ENCODE measurements at places on chromosomes 3 and 15. TPM values are rescaled to one million over a fixed set of nuclear protein-coding genes. Genes with fewer than 3 reads are reported as not detected.

- no peaks in the 10 kb centered on the region for H3K27me3 ChIP-seq
- H3K4me3 ChIP-seq: no peak overlapping the region
- no peak overlapping the region for H3K27ac ChIP-seq
- H3K4me1 ChIP-seq: no peaks in the 10 kb centered on the region
- no peak for DNase-seq
- no peaks in the 10 kb centered on the region for H3K36me3 ChIP-seq
Measured at GRCh38 chr3:159821110-159821509, 167.5 kb upstream of the IL12A start.

GRCh38 chr15:43893956-43894355 is 67.2 kb downstream of the WDR76 start:
- H3K4me3 ChIP-seq: no peak overlapping the region
- H3K27me3 ChIP-seq: no peaks in the 10 kb centered on the region
- no peaks in the 10 kb centered on the region for H3K4me1 ChIP-seq
- no peaks in the 10 kb centered on the region for H3K36me3 ChIP-seq

- no peaks in the 10 kb centered on the region for H3K27me3 ChIP-seq
- H3K36me3 ChIP-seq: no peaks in the 10 kb centered on the region
- no peak for DNase-seq
- peaks cover 16% of the 10 kb centered on the region for H3K4me1 ChIP-seq
Measured at GRCh38 chr15:75648156-75649000, 666 bp downstream of the SNX33 start.

Gene ATP13A4
- 6.2 TPM for total RNA-seq

GRCh38 chr15:39502611-39503195 is 78.2 kb upstream of the THBS1 start:
- H3K36me3 ChIP-seq: no peaks in the 10 kb centered on the region
- H3K27ac ChIP-seq: peak overlapping the region; percentile 48
- no peaks in the 10 kb centered on the region for H3K27me3 ChIP-seq
- H3K4me3 ChIP-seq: no peak overlapping the region
- DNase-seq: no peak
- no peaks in the 10 kb centered on the region for H3K4me1 ChIP-seq

DNA sequence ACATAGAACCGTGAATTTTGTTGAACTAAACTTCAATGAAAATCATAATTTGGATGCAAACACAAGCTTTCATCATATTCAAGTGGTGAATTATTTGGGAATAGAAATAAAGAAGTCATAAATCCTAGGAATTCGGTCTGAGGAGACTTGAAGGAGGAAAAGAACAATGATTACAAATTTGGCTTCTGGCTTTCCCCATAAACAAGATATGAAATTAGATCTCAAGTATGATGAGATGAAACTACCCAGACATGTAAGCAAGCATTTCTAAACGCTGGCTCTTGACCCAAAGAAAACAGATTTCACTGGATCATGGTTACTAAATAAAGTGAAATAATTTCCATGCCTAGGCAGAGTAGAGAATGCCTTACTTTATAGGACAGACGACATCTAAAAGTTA is 146.9 kb upstream of the LRTM1 start:
- H3K36me3 ChIP-seq: no peaks in the 10 kb centered on the region
- H3K4me1 ChIP-seq: no peaks in the 10 kb centered on the region
- no peaks in the 10 kb centered on the region for H3K27me3 ChIP-seq

GRCh38 chr3:72816862-72817355 is 31.3 kb downstream of the SHQ1 start:
- no peaks in the 10 kb centered on the region for H3K27me3 ChIP-seq
- DNase-seq: no peak
- H3K4me1 ChIP-seq: no peaks in the 10 kb centered on the region
- no peak overlapping the region for H3K27ac ChIP-seq
- no peaks in the 10 kb centered on the region for H3K36me3 ChIP-seq

- no peak overlapping the region for H3K4me3 ChIP-seq
- no peak overlapping the region for H3K27ac ChIP-seq
- no peaks in the 10 kb centered on the region for H3K4me1 ChIP-seq
- H3K27me3 ChIP-seq: no peaks in the 10 kb centered on the region
Measured at GRCh38 chr15:35549567-35549966, 3.6 kb upstream of the DPH6 start.

DNA sequence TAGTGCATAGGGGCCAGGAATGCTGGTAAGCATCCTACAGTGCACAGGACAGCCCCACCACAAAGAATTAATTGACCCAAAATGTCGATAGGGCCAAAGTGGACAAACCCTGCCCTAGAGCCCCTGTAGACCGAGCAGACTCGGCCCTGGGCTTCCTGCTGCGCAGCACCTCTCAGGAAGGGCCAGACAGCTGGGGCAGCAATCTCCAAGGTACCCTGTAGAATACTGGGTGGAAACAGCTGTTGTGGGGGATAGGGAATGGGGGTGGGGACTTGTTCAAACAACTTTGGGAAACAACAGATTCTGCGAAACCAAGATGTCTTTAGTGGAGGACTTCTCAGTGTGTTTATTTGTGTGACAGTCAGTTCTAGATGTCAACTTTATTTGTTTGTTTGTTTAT is 67.1 kb downstream of the MRPL46 start:
- H3K27me3 ChIP-seq: peaks cover 10% of the 10 kb centered on the region
- DNase-seq: no peak
- H3K4me3 ChIP-seq: no peak overlapping the region
- no peaks in the 10 kb centered on the region for H3K4me1 ChIP-seq
- H3K36me3 ChIP-seq: no peaks in the 10 kb centered on the region

DNA sequence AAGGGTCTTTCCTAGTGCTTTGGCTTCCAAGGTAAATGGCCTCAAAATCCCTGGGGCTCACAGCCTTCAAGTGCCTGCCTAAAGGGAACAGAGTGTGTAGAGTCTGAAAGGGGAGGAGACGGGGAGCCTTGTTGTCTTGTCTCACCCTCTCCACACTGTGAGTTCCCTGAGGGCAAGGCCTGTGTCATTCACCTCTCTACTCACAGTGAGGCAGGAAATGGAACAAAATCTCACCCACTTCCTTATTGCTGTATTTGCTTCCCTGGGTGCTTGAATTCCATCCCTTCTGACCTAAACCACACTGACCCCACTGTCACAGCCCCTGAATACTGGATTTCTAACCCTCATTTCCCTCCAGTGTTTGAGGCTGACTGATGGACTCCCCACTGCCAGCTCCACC is 197.5 kb downstream of the EPHB1 start:
- no peak for DNase-seq
- H3K4me3 ChIP-seq: no peak overlapping the region
- no peak overlapping the region for H3K27ac ChIP-seq

DNA sequence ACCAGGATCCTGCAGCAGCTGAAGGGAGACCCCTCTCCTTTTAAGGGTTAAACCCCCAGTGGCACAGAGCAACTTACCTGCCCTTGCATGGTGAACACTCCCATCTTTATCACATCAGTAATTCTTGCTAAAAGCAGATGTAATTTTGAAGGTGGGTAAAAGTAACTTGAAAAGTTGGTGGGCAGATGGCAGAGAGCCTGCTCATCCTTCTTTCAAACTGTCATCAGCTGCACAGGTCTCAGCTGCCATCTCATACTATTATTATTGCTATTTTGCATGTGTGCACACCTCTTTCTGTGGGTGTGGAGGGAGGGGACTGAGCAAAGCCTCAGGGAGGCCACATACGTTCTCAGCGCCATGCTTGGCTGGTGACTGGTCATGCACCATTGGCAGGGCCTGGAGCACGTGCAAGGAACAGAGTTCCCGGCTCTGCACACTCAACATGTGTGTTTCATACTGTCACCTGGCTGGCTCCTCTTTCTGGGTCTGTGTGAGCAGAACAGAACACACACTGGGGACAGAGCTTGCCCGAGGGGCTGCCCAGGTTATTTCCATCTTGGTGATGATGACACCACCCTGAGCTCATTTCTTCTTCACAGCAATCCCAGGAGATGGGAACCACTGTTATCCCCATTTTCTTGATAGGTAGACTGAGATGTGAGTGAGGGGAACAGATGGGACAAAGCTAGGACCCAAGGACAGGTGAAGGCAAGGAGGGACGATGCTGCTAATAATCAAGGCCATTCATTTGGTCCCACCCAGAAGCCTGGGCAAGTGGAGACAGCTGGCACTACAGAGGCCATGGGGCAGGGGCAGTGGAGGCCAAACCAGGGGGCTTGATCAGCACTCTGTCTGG is 95.8 kb upstream of the KLF13 start:
- H3K27me3 ChIP-seq: peaks cover 4% of the 10 kb centered on the region
- peaks cover 3% of the 10 kb centered on the region for H3K4me1 ChIP-seq
- H3K36me3 ChIP-seq: no peaks in the 10 kb centered on the region
- no peak for DNase-seq

GRCh38 chr3:140223631-140224030 is 288.6 kb downstream of the CLSTN2 start:
- H3K4me1 ChIP-seq: no peaks in the 10 kb centered on the region
- no peaks in the 10 kb centered on the region for H3K36me3 ChIP-seq
- DNase-seq: no peak
- no peak overlapping the region for H3K4me3 ChIP-seq

GRCh38 chr15:76209523-76209922 is 101.7 kb downstream of the ETFA start:
- H3K27ac ChIP-seq: no peak overlapping the region
- no peaks in the 10 kb centered on the region for H3K4me1 ChIP-seq
- no peaks in the 10 kb centered on the region for H3K36me3 ChIP-seq
- no peak for DNase-seq
- H3K4me3 ChIP-seq: no peak overlapping the region

Gene CX3CR1
- 1.3 TPM for total RNA-seq

Gene NRROS
- 3.2 TPM for total RNA-seq

Gene FOXL2NB
- total RNA-seq: 0.33 TPM

DNA sequence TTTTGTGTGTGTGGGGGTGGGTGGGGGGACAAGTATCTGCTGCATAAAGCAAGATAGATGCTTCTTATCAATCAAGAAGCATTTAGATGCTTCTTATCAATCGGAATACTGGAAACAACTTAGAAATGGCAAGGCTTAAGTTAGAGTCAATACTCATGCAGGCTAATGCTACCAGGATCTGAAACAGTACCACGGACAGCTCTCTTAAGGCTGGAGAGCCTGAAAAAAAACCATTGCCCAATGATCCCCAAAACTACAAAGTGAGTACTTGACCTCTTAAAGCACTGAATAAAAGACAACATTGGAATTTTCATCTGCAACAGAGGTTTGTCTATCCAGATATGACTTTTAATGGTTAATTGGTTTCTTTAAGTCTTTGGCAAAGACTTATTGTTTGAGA is 262.3 kb downstream of the GAP43 start:
- no peak overlapping the region for H3K4me3 ChIP-seq
- no peaks in the 10 kb centered on the region for H3K36me3 ChIP-seq
- no peak overlapping the region for H3K27ac ChIP-seq
- H3K27me3 ChIP-seq: no peaks in the 10 kb centered on the region

DNA sequence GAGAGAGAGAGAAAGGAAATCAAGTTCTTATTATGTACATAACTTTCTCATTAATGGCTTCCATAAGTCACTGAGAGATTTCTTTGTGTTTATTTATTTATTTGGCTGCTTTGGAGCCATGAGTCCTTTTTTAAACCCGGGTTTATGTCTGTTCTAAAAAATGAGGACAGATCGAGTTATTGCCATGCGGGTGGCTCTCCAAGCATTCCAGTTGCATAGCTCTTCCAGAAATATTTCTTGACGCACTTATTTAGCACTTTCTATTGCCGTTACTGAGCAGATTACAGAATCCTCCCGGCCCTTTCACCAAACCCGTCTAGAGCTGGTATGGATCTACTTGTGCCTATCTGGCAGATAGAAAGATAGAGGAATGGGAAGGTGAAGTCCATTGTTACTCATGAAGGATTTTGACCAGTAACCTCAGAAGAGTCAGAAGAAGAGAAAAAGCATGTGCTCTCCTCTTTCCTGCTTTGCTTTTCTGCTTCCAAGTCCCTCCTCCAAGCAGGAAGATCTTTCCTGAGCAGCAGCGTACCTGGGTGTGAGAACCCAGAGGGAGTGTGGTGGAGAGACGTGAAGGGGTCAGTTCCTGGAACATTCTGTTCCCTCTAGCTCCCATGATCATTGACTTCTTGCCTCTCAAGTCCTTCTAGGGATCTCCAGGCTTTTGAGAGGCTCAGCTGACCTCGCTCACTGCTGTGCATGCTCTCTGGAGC is 112.8 kb downstream of the LPP start:
- no peaks in the 10 kb centered on the region for H3K36me3 ChIP-seq
- peaks cover 14% of the 10 kb centered on the region for H3K4me1 ChIP-seq
- peak overlapping the region; percentile 49 for H3K4me3 ChIP-seq
- DNase-seq: peak; percentile 50

Gene MITF
- total RNA-seq: 23.3 TPM

Gene C2CD4A
- not detected for total RNA-seq

GRCh38 chr15:70596354-70597055 is 166.9 kb downstream of the UACA start:
- no peak overlapping the region for H3K4me3 ChIP-seq
- DNase-seq: no peak
- no peaks in the 10 kb centered on the region for H3K36me3 ChIP-seq
- H3K4me1 ChIP-seq: no peaks in the 10 kb centered on the region
- no peak overlapping the region for H3K27ac ChIP-seq

DNA sequence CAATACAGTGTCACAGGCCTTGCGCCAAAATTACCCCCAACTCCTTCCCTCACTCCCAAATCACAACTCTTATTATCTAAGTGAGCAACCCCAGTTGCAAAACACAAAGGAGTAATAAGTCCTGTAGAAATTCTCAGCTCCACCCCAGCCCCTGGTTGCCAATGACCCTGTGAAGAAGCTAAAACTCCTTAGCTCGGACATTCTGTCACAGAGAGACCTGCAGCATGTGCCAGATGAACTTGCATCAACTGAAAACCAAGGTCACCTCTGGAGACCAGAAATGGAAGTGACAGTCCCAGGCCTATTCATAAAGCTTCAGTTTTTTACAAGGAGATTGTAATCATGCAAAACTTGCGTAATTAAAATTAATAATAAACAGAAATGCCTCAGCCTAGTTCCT is 55.2 kb downstream of the RBPMS2 start:
- H3K27me3 ChIP-seq: no peaks in the 10 kb centered on the region
- no peaks in the 10 kb centered on the region for H3K4me1 ChIP-seq
- no peak overlapping the region for H3K4me3 ChIP-seq
- no peak for DNase-seq
- H3K36me3 ChIP-seq: no peaks in the 10 kb centered on the region
- H3K27ac ChIP-seq: no peak overlapping the region

GRCh38 chr3:23294770-23295387 is 91.8 kb downstream of the UBE2E2 start:
- H3K27ac ChIP-seq: no peak overlapping the region
- no peaks in the 10 kb centered on the region for H3K36me3 ChIP-seq
- H3K4me1 ChIP-seq: no peaks in the 10 kb centered on the region
- H3K27me3 ChIP-seq: no peaks in the 10 kb centered on the region

All from breast epithelium (tissue), 4 donors.